NCI-H1417 treated with DMSO at 0.1 percent for 48 hours (cell line): ENCODE measurements at places on chromosomes 4 and X.

GRCh38 chrX:125219852-125220251 lies 99.8 kb upstream of the TEX13C start:
- DNase-seq = no peak

DNA sequence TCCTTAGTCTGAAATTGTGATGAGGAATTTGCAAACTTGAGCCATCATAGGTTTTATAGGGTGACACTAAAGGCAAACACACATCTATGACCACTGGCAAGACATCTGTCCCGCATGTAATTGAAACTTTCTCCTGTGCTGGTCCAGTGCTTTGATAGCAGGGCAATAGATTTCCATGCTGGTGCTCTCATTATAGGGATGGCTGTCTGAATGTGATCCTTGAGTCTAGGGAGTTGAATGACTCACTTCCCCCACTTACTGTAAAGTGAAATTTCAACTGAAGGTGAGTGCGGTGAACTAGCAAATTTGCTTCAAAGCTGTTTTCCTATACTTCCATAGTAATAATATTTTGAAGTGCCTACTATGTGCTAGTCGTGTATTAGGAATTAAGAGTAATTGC lies 1630.0 kb downstream of the STIM2 start:
- no peak for DNase-seq

DNA sequence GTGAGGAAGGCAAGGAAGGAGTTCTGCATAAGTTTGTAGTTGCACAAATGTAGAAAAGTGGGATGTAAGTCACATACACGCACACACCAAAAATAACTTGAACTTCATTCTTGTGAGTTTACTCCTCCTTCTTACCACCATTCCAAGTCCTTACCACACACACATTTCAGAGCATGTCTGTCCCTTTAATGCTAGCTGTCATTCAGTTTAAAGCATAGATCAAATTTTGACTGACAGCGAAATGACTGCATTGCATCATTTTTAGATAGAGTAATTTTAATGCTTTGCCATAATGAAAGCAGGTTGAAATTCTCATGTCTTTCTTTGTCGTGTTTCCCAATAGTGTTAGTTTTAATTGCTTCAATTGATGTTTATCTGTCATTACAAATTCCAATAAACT lies 629.6 kb upstream of the HTR2C start:
- DNase-seq = no peak

GRCh38 chrX:150623583-150623982 lies 55.2 kb downstream of the MTM1 start:
- no peak for DNase-seq

DNA sequence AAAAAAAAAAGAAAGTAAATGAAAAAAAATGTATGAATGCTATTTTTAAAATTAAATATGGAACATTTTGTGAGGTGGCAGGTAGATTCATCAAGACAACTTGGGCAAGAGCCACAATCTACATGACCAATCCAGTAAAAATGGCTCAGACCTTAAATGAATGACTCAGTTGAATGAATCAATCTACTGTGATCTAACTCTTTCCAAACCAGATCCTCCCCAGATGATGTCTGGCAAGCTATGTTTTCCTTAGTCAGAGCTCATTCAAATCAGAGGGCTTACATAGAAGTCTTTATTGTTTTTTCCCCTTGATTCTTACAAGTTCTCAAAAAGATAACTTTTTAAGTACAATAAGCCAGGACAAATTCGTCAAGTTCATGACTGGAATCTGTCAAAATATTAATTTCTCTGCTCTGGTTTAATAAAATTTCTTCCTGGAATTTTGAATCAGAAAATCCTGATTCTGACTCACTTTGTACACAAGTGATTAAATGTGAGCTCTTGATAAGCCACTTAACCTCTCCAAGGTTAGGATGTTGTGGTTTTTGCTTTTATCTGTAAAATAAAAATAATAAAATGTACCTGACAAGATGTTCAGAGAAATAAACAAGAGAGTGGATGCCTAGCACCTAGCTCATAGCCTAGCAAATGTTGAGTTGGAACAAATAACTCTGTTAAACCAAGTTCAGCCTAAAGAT lies 105.6 kb upstream of the SMIM31 start:
- DNase-seq = no peak

GRCh38 chr4:185742766-185743165 lies 69.2 kb downstream of the SORBS2 start:
- no peak for DNase-seq

DNA sequence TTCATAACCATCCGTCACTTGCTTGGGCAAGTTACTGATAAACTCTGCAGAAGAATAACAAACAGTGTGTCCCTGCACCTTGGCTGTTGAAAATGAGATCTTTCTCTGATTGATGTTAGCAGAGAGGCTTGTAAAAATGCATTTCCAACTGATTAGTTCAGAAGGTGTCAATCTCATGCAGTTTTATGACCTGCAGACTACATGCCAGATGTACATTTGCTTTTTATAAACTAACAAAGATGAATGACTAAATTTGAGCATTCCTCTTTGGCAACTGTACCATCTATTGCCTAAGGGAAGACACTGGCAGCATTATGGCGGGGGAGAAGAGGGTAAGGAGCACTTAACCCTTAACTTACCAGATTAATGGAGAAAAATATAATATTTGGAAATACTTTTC lies 192.8 kb downstream of the DCTD start:
- DNase-seq = no peak

GRCh38 chr4:8177552-8177951 lies 18.9 kb upstream of the ABLIM2 start:
- no peak for DNase-seq
